T47D (cell line): ENCODE measurements at places on chromosomes 1 and 21.

- DNase-seq: no peak
These were observed 200.4 kb downstream of the DNM3 start for GRCh38 chr1:172041742-172042141.

- no peak for DNase-seq
These were observed 130.9 kb upstream of the SAMSN1 start for GRCh38 chr21:14677013-14677412.

- no peak for DNase-seq
These were observed 110.2 kb upstream of the FGGY start for GRCh38 chr1:59186656-59187055.

DNA sequence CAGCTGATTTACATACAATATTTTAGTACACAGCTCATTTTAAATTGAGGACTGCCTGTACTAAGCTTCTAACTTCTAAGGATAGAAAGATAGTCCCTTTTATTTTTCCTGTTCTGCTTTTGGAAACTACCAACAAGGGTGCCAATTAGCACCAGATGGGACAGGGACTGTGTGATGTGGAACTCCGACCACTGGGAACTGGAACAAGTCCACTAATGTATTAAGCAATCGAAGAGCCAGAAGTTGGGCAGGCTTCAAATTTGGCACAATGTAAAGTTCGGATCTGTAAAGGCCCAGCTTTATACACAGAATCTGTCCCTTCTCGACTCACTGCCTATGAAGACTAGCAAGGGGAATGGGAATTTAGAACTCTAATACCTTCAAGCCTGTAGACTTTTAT lies 149.3 kb downstream of the ZC3H11B start:
- DNase-seq: no peak

DNA sequence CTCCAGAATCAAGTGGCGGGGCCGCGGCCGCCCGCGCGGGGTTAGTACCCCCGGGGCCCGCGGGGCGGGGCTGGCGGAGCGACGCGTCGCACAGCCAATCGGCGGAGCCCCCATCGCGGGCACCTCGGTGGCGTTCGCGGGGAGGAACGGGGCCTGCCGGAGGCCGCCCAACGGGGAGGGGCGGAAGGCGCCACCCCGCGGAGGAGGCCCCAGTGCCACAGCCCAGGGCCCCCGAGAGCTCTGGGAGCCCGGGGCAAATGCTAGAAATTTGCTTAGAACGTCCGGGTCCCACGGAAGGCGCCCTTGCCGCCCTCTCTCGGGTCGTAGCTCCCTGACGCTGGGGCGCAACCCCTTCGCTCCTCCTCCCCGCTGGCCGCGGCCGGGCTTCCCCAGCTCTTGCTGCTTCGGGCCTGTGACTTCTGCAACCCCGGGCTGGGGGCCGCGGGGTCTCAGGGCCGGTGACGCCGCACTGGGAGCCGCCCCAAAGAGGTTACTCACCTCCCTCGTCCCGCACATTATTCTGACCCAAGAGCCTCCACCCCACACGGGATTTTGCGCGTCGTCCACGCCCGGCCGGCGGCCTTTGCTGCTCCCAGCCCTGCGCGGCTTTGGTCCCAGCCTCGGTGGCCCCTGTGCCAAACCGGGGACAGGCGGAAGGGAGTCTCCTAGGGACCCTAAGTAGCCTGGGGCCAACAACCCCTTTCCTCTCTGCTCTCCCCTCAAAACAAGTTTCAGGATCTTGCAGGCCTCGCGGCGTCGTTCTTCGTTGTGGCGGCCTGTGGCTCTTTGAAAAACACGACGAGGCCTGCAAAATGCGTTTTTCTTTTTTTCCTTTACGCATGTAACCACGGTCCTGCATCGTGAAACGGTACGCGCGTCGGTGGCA lies at the start of gene RUNX3:
Gene RUNX3, minus strand, starts transcription at position 17 of the 886 bp plus-strand sequence. CDS start 408 bp downstream, outside the sequence.
- no peak for DNase-seq

GRCh38 chr1:219088778-219089557 lies 84.7 kb upstream of the LYPLAL1 start:
- DNase-seq: no peak

DNA sequence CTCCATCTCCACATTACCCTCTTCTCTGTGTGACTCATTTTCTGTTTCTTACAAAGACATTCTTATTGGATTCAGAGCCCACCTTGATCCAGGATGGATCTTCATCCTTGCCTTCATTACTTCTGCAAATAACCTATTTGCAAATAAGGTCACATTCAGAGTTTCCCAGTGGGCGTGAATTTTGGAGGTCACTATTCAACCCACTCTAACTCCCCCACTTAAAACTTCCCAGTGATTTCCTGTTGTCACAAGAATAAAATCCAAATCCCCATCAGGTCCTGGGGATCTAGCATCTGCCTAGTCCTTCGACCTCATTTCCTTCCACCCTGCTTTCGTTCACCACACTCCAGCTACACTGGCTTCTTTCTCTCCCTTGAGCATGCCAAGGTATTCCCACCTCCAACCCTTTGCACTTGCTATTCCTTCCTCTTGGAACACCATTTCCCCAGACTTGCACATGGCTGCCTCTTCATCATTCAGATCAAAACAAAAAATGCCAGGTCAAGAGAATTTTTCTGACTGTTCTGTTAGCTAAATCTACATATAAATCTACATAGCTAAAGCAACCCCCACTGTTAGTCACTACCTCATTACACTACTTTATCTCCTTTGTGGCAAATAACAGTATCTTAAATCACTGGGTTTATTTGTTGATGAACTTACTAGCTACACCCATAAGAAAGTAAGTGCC lies 187.2 kb downstream of the TOMM20 start:
- no peak for DNase-seq

GRCh38 chr1:228900099-228900885 lies 165.0 kb downstream of the RHOU start:
- DNase-seq: no peak

DNA sequence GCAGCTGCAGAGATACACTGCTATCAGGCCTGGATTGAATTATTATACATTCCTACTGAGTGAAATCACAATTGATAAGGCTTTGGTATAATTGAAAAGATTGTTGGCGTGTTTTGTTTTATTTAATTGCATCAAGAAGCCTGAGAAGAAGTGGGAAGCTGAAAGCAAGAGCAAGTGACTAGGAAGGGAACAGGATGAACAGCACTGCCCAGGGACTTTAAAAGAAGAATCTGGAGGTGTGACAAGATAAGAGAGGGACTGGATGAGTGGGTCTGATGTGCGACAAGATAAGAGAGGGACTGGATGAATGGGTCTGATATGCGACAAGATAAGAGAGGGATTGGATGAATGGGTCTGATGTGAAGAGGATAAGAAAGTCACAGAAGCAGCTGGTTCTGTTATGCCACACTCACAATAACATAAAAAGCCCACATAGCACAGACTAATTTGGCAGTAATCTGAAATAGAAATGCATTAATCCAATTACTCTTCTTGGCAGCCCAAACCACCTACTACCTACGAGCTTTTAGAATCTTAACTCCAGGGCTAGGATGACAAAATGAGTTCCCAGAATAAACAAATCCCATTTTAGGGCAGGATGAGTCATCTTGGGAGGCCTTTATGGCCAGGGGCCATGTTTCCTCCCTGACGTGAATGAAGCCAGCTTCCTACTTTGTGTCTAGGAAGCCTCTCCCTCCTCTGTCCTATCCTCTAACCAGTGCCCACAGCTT lies 129.7 kb downstream of the DUSP10 start:
- peak; percentile 86 for DNase-seq

- DNase-seq: no peak
These were observed 75.5 kb downstream of the LRRC8D start for GRCh38 chr1:89896105-89896942.

GRCh38 chr1:165134431-165134830 lies 222.1 kb downstream of the LMX1A start:
- DNase-seq: no peak
